ENCODE measurements at places on chromosomes 12 and 14.

GRCh38 chr12:3965046-3965445, 91.8 kb upstream of the PARP11 start:
- DNase-seq, result no peak
- H3K27ac ChIP-seq, result no peak overlapping the region
- peaks cover 6% of the 10 kb centered on the region for H3K4me1 ChIP-seq
- no peak overlapping the region for H3K4me3 ChIP-seq
- no peaks in the 10 kb centered on the region for H3K36me3 ChIP-seq

- H3K27me3 ChIP-seq, result peaks cover 30% of the 10 kb centered on the region
- H3K4me3 ChIP-seq, result no peak overlapping the region
- no peaks in the 10 kb centered on the region for H3K4me1 ChIP-seq
- no peak overlapping the region for H3K27ac ChIP-seq
These were observed 71.3 kb downstream of the SPTB start for GRCh38 chr14:64808449-64808848.

DNA sequence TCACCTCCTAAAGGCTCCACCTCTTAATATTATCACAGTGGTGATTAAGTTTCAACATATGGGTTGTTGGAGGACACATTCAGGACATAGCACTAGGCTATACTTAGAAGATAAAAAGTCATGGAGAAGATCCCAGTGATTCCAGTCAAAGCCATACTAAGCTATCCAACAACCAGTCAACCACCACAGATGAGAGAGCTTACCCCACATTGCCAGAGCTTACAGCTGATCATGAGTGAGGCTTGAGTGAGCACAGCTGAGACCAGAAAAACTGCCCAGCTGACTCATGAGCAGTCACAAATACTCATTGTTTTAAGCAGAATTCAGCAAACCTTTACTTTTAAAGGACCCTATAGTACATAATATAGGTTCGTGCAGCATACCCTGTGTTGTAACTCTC, 85.1 kb downstream of the DRAM1 start:
- H3K27ac ChIP-seq, result no peak overlapping the region
- DNase-seq, result no peak

DNA sequence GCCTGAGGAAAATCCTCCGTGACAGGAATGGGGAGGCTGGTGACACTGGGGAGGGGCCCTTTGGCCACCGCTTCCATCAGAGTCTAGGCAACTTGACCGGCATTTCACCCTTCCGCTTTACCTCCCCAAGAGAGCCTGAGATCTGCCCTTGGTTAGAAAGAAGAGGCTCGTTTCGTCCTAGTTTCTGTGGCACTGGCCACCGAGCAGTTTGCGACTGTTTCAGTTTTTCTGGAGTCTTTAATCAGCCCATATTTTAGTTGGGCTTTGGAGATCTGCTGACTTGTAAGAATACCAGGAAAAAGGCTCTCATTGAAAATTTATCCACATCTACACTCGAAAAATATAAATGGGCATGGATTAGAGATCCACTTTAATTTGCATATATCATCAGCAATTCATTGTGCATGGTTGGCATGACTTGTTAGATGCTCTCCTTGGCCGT, 414 bp upstream of the ANKS1B start:
- peaks cover 10% of the 10 kb centered on the region for H3K4me1 ChIP-seq
- H3K4me3 ChIP-seq, result peak overlapping the region; percentile 89
- peaks cover 57% of the 10 kb centered on the region for H3K27me3 ChIP-seq
- no peak overlapping the region for H3K27ac ChIP-seq
- no peak for DNase-seq
- no peaks in the 10 kb centered on the region for H3K36me3 ChIP-seq

- no peak for DNase-seq
- no peaks in the 10 kb centered on the region for H3K27me3 ChIP-seq
- no peaks in the 10 kb centered on the region for H3K36me3 ChIP-seq
- no peak overlapping the region for H3K27ac ChIP-seq
- peaks cover under 1% of the 10 kb centered on the region for H3K4me1 ChIP-seq
These were observed 83.5 kb downstream of the PTPRR start for GRCh38 chr12:70837026-70837425.

GRCh38 chr14:52325630-52326029, 11.5 kb downstream of the PTGER2 start:
- DNase-seq, result no peak
- H3K4me1 ChIP-seq, result peaks cover 14% of the 10 kb centered on the region
- no peak overlapping the region for H3K4me3 ChIP-seq
- H3K27ac ChIP-seq, result no peak overlapping the region
- peaks cover 7% of the 10 kb centered on the region for H3K36me3 ChIP-seq

GRCh38 chr14:99609245-99610170, 5.5 kb upstream of the CCDC85C start:
- peak overlapping the region; percentile 38 for H3K4me3 ChIP-seq
- H3K4me1 ChIP-seq, result peaks cover 17% of the 10 kb centered on the region
- peaks cover 8% of the 10 kb centered on the region for H3K27me3 ChIP-seq
- H3K36me3 ChIP-seq, result no peaks in the 10 kb centered on the region
- no peak overlapping the region for H3K27ac ChIP-seq

GRCh38 chr12:337039-337438, 52.1 kb downstream of the KDM5A start:
- H3K4me1 ChIP-seq, result no peaks in the 10 kb centered on the region
- no peak for DNase-seq

- H3K4me3 ChIP-seq, result no peak overlapping the region
- no peak overlapping the region for H3K27ac ChIP-seq
- DNase-seq, result no peak
- H3K27me3 ChIP-seq, result no peaks in the 10 kb centered on the region
These were observed 264.0 kb downstream of the EGLN3 start for GRCh38 chr14:33686856-33687255.

GRCh38 chr14:54698966-54699530, 132.1 kb downstream of the SAMD4A start:
- peaks cover 5% of the 10 kb centered on the region for H3K4me1 ChIP-seq
- H3K36me3 ChIP-seq, result no peaks in the 10 kb centered on the region
- no peaks in the 10 kb centered on the region for H3K27me3 ChIP-seq
- peak overlapping the region; percentile 30 for H3K27ac ChIP-seq

- no peak for DNase-seq
- peaks cover 17% of the 10 kb centered on the region for H3K4me1 ChIP-seq
- peaks cover 3% of the 10 kb centered on the region for H3K36me3 ChIP-seq
- H3K27me3 ChIP-seq, result no peaks in the 10 kb centered on the region
These were observed 52.7 kb upstream of the POC1B start for GRCh38 chr12:89578499-89578898.

- DNase-seq, result peak; percentile 78
- H3K27me3 ChIP-seq, result no peaks in the 10 kb centered on the region
- peaks cover 48% of the 10 kb centered on the region for H3K4me1 ChIP-seq
- peaks cover 26% of the 10 kb centered on the region for H3K36me3 ChIP-seq
- H3K27ac ChIP-seq, result peak within 1 kb of the TSS; percentile 99
These were observed at the start of gene PFDN5 for GRCh38 chr12:53295070-53295890. TSS of gene PFDN5 (plus strand) at chr12:53295542. CDS start at chr12:53295568, 26 bp downstream.

DNA sequence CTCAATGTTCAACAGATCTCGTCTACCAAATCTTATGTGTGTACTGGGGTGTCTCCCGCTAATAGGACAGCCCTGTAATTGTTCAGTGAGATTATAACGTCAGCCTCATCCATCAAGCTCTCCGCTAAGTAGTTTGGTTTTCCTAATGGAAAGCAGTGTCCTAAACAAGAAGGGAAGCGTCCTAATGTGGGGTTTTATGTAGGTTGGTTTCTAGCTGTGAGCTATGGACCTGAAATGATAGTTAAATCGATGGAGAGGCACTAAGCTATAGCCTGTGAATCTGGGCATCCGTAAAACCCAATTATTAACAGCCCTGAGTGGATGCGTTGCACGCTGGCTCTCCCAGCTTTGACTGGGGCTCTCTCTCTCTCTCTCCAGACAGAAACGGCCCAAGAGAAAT, 9.2 kb upstream of the MAP1LC3B2 start:
- no peaks in the 10 kb centered on the region for H3K27me3 ChIP-seq
- H3K27ac ChIP-seq, result no peak overlapping the region
- H3K4me1 ChIP-seq, result no peaks in the 10 kb centered on the region
- H3K36me3 ChIP-seq, result no peaks in the 10 kb centered on the region
- DNase-seq, result no peak
- no peak overlapping the region for H3K4me3 ChIP-seq

- no peaks in the 10 kb centered on the region for H3K27me3 ChIP-seq
- no peak for DNase-seq
- peaks cover 10% of the 10 kb centered on the region for H3K4me1 ChIP-seq
- H3K36me3 ChIP-seq, result peaks cover 2% of the 10 kb centered on the region
- no peak overlapping the region for H3K4me3 ChIP-seq
- no peak overlapping the region for H3K27ac ChIP-seq
These were observed 13.6 kb downstream of the PDE6H start for GRCh38 chr12:14986449-14986848.

DNA sequence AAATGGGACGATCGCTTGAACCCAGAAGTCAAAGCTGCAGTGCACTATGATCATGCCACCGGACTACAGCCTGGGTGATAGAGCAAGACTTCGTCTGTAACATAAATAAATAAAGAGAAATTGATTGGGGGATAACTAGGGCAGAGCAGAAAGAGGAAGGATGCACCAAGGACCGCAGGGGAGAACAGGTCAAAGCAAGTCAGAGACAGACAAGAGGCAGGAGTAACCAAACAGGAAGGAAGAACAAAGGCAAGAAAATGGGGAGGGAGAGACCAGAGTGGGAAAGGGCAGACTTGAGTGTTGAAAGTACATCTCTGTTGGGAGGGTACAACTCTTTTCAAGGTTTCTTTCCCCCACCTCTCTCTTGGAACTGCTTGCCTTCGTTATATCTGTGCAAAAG, 50.8 kb upstream of the ELK3 start:
- no peak for DNase-seq
- no peaks in the 10 kb centered on the region for H3K36me3 ChIP-seq
- no peak overlapping the region for H3K4me3 ChIP-seq
- H3K27ac ChIP-seq, result peak overlapping the region; percentile 45

- no peak overlapping the region for H3K27ac ChIP-seq
- peaks cover under 1% of the 10 kb centered on the region for H3K36me3 ChIP-seq
- H3K4me3 ChIP-seq, result no peak overlapping the region
- no peaks in the 10 kb centered on the region for H3K27me3 ChIP-seq
- peaks cover 11% of the 10 kb centered on the region for H3K4me1 ChIP-seq
These were observed 314.9 kb downstream of the SSPN start for GRCh38 chr12:26510354-26510674.

DNA sequence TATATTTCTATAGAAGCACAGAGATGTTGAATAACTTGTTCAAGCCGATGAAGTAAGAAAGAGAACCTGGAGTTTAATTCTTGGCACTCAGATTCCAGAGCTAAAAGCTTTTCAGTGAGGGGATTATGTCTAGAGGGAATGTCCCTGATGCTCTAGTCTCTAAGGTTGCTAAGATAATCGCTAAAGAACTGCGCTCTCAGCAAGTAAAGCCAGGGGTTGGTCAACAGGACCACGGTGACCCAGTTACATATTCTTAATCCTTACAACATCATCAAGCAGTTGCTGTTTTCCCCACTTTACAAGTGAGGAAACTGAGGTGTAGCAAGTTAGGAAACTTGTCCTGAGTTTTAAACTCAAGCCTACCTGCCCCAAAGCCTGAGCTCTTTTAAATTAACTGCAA, 110.8 kb downstream of the DAD1 start:
- H3K27ac ChIP-seq, result no peak overlapping the region
- H3K36me3 ChIP-seq, result no peaks in the 10 kb centered on the region
- peaks cover 10% of the 10 kb centered on the region for H3K4me1 ChIP-seq
- DNase-seq, result no peak
- H3K27me3 ChIP-seq, result peaks cover 28% of the 10 kb centered on the region

- H3K4me3 ChIP-seq, result peak overlapping the region; percentile 98
- H3K27me3 ChIP-seq, result no peaks in the 10 kb centered on the region
- H3K4me1 ChIP-seq, result peaks cover 63% of the 10 kb centered on the region
- no peak overlapping the region for H3K27ac ChIP-seq
- peaks cover 50% of the 10 kb centered on the region for H3K36me3 ChIP-seq
- DNase-seq, result no peak
These were observed 6.5 kb downstream of the NACA start for GRCh38 chr12:56718636-56719035.

- no peaks in the 10 kb centered on the region for H3K36me3 ChIP-seq
- no peak for DNase-seq
- H3K4me3 ChIP-seq, result no peak overlapping the region
- H3K4me1 ChIP-seq, result peaks cover 10% of the 10 kb centered on the region
- H3K27ac ChIP-seq, result no peak overlapping the region
These were observed 4.6 kb downstream of the NYNRIN start for GRCh38 chr14:24403294-24403998.

GRCh38 chr12:87671757-87672156, 357.4 kb downstream of the C12orf50 start:
- no peak overlapping the region for H3K27ac ChIP-seq
- H3K36me3 ChIP-seq, result no peaks in the 10 kb centered on the region
- DNase-seq, result no peak
- no peak overlapping the region for H3K4me3 ChIP-seq
- H3K4me1 ChIP-seq, result no peaks in the 10 kb centered on the region

DNA sequence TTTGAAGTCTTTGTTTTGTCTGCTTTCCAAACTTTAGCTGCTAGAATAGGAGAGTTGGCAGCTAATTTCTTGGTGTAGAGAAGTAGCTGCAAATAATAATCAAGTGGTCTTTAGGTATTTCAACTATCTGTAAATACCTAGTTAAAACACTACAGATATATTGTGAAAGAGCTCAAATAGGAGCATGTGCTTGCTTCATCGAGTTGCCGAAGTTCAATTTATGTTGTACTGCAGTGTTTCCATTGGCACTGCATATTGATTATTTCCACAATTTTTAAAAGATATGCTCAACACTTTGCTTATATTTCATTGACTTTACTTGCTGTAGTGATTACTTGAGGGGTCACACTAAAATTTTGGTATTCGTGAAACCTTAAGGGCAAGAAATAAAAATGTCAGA, 131.6 kb upstream of the BMP4 start:
- H3K4me3 ChIP-seq, result no peak overlapping the region
- DNase-seq, result no peak
- no peak overlapping the region for H3K27ac ChIP-seq
- H3K36me3 ChIP-seq, result no peaks in the 10 kb centered on the region
- H3K27me3 ChIP-seq, result peaks cover 2% of the 10 kb centered on the region

GRCh38 chr12:109678719-109679118, 34.9 kb upstream of the FAM222A start:
- no peak overlapping the region for H3K4me3 ChIP-seq
- H3K27me3 ChIP-seq, result peaks cover 13% of the 10 kb centered on the region
- H3K27ac ChIP-seq, result no peak overlapping the region
- H3K36me3 ChIP-seq, result no peaks in the 10 kb centered on the region
- H3K4me1 ChIP-seq, result peaks cover 9% of the 10 kb centered on the region

- H3K27ac ChIP-seq, result no peak overlapping the region
- H3K4me3 ChIP-seq, result no peak overlapping the region
- no peak for DNase-seq
- no peaks in the 10 kb centered on the region for H3K4me1 ChIP-seq
- no peaks in the 10 kb centered on the region for H3K27me3 ChIP-seq
These were observed 41.1 kb downstream of the PROX2 start for GRCh38 chr14:74834692-74835392.

DNA sequence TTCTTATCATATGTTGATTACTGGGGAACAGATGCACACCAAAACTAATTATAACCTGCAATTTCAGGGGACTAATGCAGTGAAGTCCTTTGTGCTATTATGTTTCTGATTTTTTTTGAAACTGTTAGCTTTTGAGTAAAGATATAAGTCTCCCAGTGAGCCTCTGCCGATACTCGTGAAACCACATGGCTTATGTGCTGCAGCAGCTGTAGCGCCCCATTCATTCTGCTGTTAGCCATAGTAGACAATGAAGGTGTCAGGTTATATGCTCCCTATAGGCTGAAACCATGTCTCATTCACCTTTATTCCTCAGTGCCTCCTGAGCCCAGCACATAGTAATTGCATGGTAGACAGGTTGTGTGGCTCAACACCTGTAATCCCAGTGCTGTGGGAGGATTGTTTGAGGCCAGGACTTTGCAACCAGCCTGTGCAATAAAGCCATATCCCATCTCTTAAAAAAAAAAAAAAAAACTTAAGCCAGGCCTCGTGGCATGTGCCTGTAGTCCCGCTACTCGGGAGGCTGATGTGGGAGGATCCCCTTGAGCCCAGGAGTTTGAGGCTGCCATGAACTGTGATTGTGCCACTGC, 25.0 kb downstream of the GOLGA5 start:
- H3K27me3 ChIP-seq, result no peaks in the 10 kb centered on the region
- peaks cover 4% of the 10 kb centered on the region for H3K4me1 ChIP-seq
- H3K36me3 ChIP-seq, result peaks cover 9% of the 10 kb centered on the region
- H3K27ac ChIP-seq, result no peak overlapping the region
- no peak overlapping the region for H3K4me3 ChIP-seq

Data from neural crest cell (in vitro differentiated cells).